GM12864 (cell line): ENCODE measurements at places on chromosomes 7 and 10.

- DNase-seq, result no peak
Observed at GRCh38 chr10:103350517-103351260, at the start of gene PCGF6. Gene PCGF6 (minus strand): TSS chr10:103351140. CDS start chr10:103351066, 74 bp downstream.

DNA sequence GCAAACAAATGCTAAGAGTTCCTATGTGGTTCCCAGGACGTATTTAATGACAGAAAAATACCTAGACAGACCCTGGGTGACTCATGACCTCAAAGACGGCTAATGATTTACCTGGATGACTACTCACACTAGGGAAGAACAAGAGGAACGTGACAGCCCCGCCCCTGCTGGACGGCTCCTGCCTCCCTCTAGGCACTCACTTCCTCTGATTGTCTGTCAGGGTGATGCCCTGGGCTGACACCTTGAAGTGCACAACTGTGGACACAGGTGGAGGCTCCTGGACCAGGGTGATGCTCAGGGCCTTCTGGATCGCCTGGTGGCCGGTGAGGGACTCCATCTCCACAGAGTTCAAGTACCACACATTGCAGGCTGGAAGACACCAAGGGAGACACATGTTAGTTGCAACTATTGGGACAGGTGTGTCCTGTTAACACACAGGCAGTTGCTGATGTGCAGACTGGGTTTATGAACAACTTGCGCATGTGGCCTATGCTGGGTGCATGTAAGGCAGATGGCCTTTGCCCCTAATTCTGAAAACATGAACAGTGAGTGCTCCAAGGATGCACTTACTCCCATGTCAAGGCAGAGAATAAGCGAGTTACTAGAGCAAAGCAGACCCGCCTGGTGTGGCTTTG lies 298.3 kb downstream of the TNS3 start:
- no peak for DNase-seq

- DNase-seq, result no peak
Observed at GRCh38 chr10:97888641-97889262, 39.1 kb downstream of the GOLGA7B start.

DNA sequence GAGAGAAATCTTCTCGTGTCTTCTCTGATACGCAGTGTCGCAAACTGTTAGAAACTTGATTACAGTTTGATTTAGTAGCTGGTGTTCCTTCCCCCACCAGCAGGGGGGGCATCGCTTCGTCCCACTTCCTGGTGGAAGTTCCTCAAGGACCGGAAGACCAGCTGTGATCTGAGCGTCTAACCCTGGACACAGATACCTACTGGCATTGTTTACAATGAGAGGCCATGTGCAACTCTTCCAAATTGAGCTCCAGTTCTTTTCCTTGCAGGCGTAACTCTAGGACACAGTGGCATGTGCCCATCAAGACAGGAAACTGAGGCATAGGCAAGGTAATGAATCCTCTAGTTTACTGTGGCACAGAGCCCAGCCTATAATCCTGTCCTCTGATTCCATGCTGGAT lies 219.0 kb downstream of the CCDC3 start:
- DNase-seq, result peak; percentile 15

- DNase-seq, result no peak
Observed at GRCh38 chr7:132577206-132578049, 1.2 kb upstream of the PLXNA4 start.

GRCh38 chr10:60535427-60535826 lies 145.8 kb upstream of the ANK3 start:
- DNase-seq, result no peak

GRCh38 chr10:102231357-102232318 lies 5.5 kb downstream of the ELOVL3 start:
- no peak for DNase-seq

DNA sequence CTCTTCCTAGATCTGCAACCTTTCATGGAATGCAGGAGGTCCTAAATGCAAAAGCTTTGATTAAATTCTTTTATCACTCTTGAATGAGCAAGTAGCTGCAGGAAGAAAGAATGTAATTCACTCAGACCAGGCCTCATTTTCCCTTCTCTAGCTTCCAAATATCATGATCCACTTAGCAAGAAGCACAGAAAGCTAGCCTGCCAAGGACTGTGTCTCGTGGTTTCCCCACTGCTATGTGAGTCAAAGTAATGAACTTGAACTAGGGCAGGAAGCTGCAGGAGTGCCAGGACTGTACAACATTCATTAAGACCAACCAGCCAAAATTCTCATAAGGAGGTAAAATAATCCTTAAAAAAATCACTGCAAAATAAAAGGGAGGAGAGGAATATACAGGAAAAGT lies 379.2 kb downstream of the CALN1 start:
- no peak for DNase-seq

DNA sequence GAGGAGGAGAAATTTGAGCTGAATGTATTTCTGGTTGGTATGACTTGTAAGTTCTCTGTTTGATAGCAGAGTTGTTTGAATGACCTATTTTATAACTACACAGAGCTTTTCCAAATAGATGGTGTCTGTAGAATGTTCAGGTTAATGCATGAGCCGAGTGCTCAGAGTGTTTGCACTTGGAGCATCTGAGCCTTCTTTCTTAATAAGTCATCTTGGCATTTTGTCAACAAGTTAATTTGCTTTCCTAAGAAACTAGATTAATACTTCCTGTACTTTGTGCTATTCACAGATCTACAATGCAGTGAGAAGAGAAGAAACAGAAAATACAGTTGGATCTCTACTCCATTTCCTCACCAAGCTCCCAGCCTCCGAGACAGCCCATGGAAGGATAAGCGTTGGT lies 138.2 kb downstream of the PLCE1 start:
- DNase-seq, result no peak

GRCh38 chr10:1147810-1148209 lies 91.6 kb downstream of the WDR37 start:
- no peak for DNase-seq

- DNase-seq, result no peak
Observed at GRCh38 chr10:99548041-99548530, 15.3 kb downstream of the NKX2-3 start.
